Cortex of kidney (tissue), 1 donor: ENCODE measurements at places on chromosomes 4 and X.

- no peak for DNase-seq
Measured at GRCh38 chr4:183320211-183321059, at the start of gene CLDN22. Gene CLDN22, minus strand, starts transcription at chr4:183320276. Its CDS starts 58 bp downstream, at chr4:183320218.

DNA sequence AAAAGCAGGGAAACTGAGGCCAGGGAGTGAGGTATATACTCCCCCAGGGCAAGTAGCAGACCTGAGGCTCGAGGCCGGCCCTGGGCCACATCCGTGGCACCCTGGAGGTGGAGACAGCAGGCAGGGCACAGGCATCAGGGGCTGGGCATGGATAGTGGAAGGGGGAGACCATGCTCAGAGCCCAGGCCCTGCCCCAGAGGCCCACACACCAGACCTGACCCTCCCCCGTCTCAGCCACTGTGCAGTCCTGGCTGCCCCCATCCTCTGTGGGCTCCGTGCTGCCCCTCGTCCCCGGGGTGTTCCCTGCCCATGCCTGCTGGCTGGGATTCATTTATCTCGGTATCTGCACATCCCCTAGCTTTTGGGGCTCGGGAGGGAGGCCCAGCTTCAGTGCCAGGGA, 103.1 kb upstream of the NKX1-1 start:
- no peak for DNase-seq

- DNase-seq: no peak
Measured at GRCh38 chr4:181592221-181592745, 650.9 kb upstream of the TENM3 start.

DNA sequence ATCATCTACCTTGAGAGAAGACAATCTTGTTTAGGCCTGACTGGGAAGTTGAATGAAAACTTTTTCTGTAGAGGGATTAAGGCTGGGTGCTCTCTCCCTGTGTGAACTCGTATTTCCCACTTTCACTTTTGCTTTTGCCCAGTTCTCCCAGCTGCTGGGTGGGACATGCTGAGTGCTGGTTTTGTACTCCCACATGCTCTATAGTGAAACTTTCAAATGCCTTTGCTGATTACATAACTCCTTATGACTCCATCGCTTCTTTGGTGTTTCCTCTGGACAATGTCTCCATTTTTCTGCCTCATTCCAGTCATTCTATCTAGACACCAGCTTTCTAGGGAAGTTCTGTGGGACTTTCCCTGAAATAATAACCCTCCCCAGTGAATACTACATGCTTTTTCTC, 100.5 kb downstream of the CLNK start:
- DNase-seq: no peak

GRCh38 chr4:175813204-175813603, 1.1 kb upstream of the GPM6A start:
- no peak for DNase-seq

- DNase-seq: no peak
Measured at GRCh38 chrX:44507292-44507691, 35.4 kb downstream of the FUNDC1 start.

DNA sequence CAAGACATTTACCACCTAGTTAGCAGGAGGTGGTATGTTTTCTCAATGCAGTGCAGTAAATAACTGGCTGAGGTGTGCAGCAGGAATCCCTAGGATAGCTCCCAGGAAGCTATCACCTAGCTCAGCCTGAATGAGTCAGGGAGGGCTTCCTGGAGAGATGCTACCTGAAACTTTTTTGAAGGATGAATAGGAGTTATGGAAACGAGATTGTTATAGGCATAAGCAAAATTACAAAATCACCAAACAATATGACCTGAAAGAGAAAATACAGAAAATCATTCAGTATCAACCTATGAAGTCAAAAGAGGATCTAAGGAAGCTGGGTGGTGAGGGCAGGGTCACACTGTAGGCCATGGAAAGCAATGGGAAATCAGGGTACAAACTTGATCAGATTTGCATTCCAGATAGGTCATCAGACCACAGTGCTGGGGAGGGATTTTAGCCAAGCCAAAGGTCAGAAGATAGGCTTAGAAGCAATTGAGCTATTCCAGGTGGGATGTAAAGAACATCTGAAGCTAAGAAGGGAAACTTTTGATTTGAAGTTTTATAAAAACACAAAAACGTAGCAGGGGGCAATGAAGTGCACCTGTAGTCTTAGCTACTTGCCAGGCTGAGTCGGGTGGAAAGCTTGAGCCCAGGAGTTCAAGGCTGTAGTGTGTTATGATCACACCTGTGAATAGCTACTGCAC, 11.3 kb downstream of the AREG start:
- no peak for DNase-seq

GRCh38 chr4:118969359-118969758, 80.7 kb downstream of the SYNPO2 start:
- no peak for DNase-seq

DNA sequence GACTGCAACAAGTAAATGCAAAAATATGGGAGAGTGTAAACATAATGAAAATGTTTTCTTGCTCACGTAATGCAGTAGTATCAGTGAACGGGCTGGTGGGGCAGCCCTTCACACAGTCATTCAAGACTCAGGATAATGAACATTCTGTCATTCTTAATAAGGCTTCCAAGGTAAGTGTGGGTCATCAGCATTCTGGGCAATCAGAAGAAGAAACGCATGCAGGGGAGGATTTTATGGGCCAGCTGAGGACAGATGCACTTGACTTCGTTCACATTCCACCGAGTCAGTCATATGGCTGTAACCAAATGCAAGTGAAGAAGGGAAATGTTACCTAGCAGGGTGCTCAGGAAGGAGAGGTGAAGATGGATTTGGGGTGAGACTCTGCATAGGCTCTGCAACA, 68.0 kb upstream of the MAP9 start:
- no peak for DNase-seq

DNA sequence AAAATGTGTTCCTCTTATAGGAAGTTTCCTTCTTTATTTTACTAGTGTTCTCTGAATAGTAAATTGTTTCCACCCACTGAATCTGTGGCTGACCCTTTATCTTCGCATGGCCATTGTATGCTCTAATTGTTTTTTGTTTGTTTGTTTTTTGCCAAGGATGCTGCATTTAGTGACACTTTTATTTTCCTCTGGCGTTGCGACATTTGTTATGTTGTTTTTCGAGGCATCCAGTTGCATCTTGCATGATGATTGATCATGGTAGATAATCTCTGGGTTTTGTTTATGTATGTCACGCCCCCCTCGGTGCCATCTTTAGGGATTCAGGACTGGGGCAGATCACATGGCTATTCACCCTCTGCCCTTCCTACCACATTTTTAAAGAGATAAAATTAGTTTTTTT, 2.2 kb downstream of the NMU start:
- no peak for DNase-seq
